ENCODE measurements at places on chromosomes 6 and 20.

GRCh38 chr6:11485271-11485670, 52.3 kb upstream of the TMEM170B start:
- DNase-seq: no peak

GRCh38 chr20:48620154-48620506, 207.7 kb downstream of the PREX1 start:
- no peak for DNase-seq

DNA sequence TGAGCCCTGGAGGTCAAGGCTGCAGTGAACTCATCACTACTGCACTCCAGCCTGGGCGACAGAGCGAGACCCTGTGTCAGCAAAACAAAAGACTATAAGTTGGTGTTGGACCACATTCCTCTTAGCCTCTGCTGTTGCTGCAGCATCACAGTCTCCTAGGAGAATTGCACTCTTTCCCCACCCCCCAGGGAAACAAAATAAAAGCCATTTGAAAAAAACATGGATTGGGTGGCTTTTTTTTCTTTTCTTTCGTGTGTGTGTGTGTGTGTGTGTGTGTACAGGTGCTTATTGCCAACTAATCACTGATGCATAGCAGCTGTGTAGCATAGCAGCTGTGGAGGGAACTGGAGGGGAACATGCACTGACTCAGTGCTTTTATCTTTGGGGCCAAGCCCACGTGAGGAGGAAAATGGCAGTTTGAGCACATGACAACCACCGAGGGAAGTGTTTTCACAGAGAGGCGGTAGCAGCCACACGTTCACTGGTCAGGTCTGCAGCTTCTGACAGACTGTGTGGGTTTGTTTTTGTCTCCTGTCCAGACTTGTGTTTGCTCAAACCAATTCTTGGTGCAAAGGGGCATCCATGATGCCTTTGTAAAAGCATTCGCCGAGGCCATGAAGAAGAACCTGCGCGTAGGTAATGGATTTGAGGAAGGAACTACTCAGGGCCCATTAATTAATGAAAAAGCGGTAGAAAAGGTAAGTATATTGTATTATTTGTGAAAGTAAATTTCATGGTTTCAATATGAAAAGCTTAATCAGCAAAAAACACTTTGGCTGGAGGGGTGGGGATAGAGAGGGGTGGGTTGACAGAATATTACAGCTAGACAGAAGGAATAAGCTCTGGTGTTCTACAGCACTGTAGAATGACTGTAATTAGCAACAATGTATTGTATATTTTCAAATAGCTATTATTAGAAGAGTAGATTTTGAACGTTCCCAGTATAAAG, 27.7 kb downstream of the ALDH5A1 start:
- no peak for DNase-seq

- peak; percentile 51 for DNase-seq
Observed at GRCh38 chr6:85641897-85642773, 551 bp downstream of the SYNCRIP start.

- DNase-seq: no peak
Observed at GRCh38 chr6:139520321-139520768, 145.9 kb upstream of the CITED2 start.

DNA sequence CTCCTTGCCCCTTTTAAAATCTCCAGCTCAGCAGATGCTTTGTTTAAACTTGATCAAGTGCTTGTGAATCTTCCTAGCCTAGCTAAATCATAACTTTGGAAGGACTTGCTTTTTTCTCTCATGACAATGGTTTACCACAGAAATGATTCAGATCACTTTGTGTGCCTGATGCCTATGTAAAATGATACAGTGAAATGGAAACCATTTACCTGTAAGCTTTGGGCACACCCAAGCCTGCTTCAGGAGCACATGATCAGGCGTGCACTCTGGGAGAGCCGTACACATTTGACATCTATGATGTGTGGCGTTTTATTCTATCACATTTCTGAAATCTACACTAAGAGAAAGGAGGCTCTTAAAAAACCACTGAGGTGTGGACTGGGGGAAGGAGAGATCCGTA, 41.1 kb downstream of the PTPN1 start:
- DNase-seq: no peak

- no peak for DNase-seq
Observed at GRCh38 chr20:17129089-17129488, 97.8 kb upstream of the PCSK2 start.

GRCh38 chr20:2604506-2604835, 48.0 kb upstream of the NOP56 start:
- no peak for DNase-seq

GRCh38 chr6:109230453-109230852, 135.1 kb downstream of the CEP57L1 start:
- no peak for DNase-seq

- no peak for DNase-seq
Observed at GRCh38 chr6:118945217-118945616, 10.3 kb upstream of the MCM9 start.

GRCh38 chr6:17218023-17218748, 63.0 kb upstream of the RBM24 start:
- no peak for DNase-seq

- no peak for DNase-seq
Observed at GRCh38 chr20:57999465-58000111, 228.9 kb downstream of the ANKRD60 start.

- no peak for DNase-seq
Observed at GRCh38 chr6:113634352-113635163, 222.6 kb upstream of the MARCKS start.

DNA sequence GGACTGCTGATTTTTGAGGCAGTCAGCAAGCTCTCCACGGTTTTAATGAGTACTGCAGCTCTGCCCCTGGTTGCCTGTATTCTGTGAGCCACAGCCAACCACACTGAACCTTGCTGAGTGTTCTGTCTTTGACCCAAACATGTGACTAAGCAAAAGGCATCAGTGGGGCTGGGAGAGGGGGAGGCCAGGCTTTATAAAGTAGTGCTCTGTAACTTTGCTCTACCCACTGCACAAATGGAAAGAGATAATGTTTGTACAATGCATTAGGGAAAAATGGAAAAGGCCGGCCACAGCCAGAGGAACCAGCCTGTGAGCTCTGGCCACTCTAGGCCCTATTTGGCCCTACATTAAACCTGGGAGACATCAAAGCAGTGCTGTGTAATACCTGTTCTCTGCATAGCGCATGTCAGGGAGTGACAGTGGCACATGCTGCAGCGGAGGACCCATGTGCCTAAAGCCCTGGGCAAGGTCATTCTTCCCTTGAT, 22.0 kb downstream of the KLHL31 start:
- DNase-seq: no peak

DNA sequence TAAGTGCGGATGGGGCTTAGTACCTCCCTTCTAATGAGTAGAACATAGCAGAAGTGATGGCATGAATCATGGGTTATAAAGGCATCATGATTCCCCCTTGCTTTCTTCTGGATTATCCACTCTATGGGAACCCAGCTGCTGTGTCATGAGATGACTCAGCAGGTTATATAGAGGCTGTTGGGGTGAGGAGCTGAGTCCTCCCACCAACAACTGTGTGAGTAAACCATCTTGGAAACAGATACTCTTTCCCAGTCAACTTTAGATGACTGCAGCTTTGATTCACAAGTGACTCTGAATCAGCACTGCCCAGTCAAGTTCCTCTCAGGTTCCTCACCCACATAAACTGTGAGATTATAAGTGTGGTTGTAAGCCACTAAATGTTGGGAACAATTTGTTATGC, 46.3 kb downstream of the FAM83B start:
- DNase-seq: no peak

DNA sequence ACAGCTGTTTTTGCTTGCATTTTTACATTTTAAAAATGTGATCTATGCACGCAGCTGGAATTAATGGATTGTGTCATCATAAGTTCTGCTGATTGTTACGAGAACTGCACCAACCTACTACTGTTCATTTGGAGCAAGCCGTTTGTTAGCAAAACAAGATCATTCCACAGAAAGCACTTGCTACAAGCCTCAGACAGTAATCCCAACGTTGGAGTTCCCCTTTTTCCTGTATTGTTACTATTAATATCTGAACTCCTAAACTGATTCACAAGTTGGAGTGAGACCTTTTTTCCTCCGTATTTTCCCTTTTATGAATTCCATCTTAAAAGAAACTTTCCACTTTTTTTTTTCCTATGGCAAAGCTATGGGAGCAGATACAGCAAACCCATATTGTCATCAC, 3.5 kb downstream of the TENT5A start:
- DNase-seq: no peak

GRCh38 chr6:45462190-45463134, 84.7 kb upstream of the SUPT3H start:
- DNase-seq: no peak

DNA sequence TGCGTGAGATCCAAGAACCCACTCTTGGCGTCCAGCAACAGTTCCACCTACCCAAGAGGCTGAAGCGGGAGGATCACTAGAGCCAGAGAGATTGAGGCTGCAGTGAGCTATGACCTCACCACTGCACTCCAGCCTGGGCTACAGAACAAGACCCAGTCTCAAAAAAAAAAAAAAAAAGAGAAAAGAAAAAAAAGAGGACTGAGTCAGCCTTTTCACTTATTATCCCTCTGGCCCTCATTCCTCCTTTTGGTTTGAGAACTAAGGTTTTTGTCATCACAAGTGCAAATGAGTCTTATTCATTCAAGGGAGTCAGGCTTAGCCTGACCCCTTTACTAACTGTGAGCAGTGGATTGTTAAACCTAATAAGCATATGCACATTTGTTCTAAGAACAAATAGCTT, 37.9 kb upstream of the JARID2 start:
- DNase-seq: no peak

DNA sequence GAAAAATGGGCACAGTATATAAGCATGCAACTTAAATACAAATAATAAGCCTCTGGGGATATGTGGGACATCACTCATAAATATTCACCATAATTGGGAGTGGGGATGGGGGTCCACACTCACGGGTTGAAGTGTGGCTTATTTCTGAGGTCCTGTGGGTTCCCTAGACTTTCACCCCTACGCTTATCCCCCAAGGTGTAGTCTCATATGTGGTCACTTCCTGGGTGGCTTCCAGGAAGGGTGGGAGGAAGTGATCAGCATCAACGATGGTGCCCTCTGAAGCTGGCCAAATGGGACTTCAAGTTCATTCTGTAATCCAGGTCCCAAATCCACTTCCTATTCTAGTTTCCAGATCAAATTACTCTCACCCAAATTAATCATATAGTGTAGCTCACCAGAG, 59.5 kb downstream of the GNAS start:
- no peak for DNase-seq

- DNase-seq: no peak
Observed at GRCh38 chr6:111357705-111358104, 125.3 kb downstream of the REV3L start.

DNA sequence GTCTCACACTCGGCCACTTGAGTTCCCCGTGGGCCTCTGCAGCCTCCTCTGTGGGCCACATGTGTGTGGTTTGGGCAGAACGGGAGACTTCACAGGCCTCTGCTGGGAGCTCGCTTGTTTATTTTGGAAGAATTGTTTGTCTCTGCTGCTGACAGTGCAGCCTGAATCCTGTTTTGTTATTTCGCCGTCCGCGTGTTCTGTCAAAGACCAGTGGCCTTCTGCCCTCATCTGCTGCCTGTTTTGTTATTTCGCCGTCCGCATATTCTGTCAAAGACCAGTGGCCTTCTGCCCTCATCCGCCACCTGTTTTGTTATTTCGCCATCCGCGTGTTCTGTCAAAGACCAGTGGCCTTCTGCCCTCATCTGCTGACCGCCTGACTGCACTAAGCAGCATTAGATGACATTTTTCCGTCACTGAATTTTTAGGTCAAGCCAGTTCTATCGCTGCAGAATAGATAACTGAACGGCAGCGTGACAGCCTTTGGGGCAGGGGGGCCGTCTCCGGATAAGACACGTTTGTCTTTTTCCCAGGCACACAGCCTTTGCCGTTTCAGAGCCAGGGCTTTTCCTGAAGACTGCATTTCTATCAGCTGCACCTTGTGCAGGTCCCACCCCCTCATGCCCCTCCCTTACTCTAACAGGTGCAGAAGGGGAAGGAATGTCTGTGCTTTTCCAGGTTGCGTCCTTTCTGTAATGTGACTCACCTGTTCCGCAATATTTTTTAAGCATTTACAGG, 158.5 kb upstream of the AFDN start:
- DNase-seq: no peak

Measured in T-helper 9 cell (primary cell).